ENCODE measurements at places on chromosomes 11 and 22. TPM values are rescaled to one million over a fixed set of nuclear protein-coding genes. Genes with fewer than 3 reads are reported as not detected.

Gene GP1BB
- 1.5 TPM for total RNA-seq

Gene SLC3A2
- 208 TPM for total RNA-seq

GRCh38 chr11:4577761-4578160, 3.8 kb upstream of the OR52I2 start:
- no peak overlapping the region for H3K27ac ChIP-seq
- H3K27me3 ChIP-seq: no peaks in the 10 kb centered on the region
- H3K4me1 ChIP-seq: no peaks in the 10 kb centered on the region
- no peak overlapping the region for H3K4me3 ChIP-seq
- no peak for DNase-seq

- H3K4me3 ChIP-seq: no peak overlapping the region
- no peaks in the 10 kb centered on the region for H3K36me3 ChIP-seq
- no peak for DNase-seq
- H3K27ac ChIP-seq: no peak overlapping the region
Observed at GRCh38 chr11:15627560-15627959, 512.8 kb downstream of the INSC start.

GRCh38 chr11:97463891-97464290, 1074.1 kb downstream of the JRKL start:
- no peak for DNase-seq
- H3K27me3 ChIP-seq: no peaks in the 10 kb centered on the region
- H3K4me1 ChIP-seq: no peaks in the 10 kb centered on the region
- no peak overlapping the region for H3K4me3 ChIP-seq
- H3K36me3 ChIP-seq: no peaks in the 10 kb centered on the region

DNA sequence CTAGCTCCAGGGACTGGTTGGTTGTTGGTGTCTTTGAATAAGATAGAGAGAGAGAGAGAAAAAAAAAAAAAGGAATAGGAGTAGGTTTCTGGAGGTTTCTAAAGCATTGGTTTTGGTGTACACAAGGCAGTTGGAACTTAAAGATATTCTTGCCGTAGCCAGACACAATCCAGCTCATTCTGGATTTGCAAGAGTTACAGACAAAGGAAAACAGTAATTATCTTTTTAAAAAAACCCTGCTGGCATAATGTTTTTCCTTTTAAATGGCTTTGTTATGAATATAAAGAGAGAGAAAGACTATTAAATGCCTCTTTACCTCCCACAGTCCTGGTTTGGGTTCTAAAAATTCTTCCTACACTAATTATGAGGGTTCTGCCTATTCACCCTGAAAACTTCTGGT, 120.4 kb upstream of the RAG2 start:
- no peak overlapping the region for H3K4me3 ChIP-seq
- no peaks in the 10 kb centered on the region for H3K27me3 ChIP-seq
- DNase-seq: no peak
- no peaks in the 10 kb centered on the region for H3K4me1 ChIP-seq

DNA sequence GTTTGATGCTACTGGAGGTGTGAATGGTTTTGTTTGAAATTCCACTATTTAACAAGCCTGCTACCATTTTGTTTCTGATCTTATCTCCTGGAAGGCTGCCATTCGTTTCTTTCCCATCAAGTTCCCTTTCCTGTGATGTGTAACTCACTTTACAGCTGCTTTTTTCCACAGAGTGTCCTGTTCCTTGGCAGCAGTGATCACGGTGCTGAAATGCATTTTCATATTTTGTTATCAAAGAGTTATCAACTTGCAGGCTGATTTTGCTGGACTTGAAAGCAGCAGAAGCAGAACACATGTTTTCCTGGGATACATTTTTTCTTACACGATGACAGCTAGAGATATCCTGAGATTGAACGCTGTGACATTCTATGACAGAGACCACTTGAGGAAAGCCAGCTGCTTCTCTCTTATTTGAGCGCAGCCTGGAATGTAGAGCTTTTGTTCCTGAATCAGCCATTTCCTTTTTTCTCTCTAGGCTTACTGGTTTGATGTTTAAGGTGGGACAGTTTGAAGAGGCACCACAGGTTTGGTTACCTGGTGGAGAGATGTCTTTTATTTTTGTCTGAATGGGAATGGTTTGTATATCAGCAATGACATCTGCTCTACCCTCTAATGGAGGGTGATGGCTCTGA, 34.7 kb downstream of the PRR14L start:
- DNase-seq: peak; percentile 66
- no peak overlapping the region for H3K27ac ChIP-seq
- H3K27me3 ChIP-seq: no peaks in the 10 kb centered on the region
- H3K4me1 ChIP-seq: no peaks in the 10 kb centered on the region
- peaks cover 21% of the 10 kb centered on the region for H3K36me3 ChIP-seq

Gene MRGPRX3
- not detected for total RNA-seq

- DNase-seq: peak; percentile 37
- H3K4me3 ChIP-seq: no peak overlapping the region
- H3K27me3 ChIP-seq: no peaks in the 10 kb centered on the region
- no peaks in the 10 kb centered on the region for H3K36me3 ChIP-seq
- peak overlapping the region; percentile 40 for H3K27ac ChIP-seq
- peaks cover 38% of the 10 kb centered on the region for H3K4me1 ChIP-seq
Observed at GRCh38 chr11:9858218-9858617, 194.3 kb downstream of the SWAP70 start.

DNA sequence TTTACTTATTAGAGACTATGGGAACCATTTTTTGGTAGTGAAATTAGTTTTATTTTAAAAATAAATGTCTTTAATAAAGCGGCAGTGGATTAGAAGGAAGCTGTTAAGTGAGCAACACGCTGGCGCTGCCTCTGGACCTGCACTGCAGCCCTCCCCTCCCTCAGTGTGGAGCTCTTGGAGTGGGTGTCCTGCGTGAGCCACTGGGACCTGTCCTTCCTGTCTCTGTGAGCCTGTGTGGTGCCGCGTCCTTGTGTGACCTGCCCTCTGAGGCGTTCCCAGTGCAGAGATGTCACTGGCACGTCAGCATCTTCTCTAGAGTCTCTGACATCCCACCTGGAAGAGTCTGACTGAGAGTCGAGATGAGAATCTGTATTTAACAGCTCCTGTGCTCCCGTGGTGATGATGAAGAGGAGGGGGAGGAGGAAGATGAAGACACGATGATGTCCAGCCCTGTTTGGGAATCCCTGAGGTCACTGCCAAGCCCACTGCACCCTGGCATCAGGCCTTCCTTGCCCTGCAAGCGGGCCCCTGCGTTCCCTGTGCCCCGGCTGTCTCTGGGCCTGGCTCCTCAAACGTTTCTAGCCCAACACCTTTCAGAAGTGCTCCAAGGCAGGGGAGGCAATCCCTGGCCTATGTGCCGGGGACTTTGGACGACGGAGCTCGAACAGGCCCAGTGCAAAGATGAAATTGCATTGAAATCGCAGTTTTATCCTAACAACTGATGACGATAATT, 271.8 kb downstream of the TBC1D22A start:
- no peak overlapping the region for H3K27ac ChIP-seq
- no peak overlapping the region for H3K4me3 ChIP-seq
- H3K36me3 ChIP-seq: peaks cover 2% of the 10 kb centered on the region
- no peak for DNase-seq
- H3K4me1 ChIP-seq: peaks cover 6% of the 10 kb centered on the region
- no peaks in the 10 kb centered on the region for H3K27me3 ChIP-seq

DNA sequence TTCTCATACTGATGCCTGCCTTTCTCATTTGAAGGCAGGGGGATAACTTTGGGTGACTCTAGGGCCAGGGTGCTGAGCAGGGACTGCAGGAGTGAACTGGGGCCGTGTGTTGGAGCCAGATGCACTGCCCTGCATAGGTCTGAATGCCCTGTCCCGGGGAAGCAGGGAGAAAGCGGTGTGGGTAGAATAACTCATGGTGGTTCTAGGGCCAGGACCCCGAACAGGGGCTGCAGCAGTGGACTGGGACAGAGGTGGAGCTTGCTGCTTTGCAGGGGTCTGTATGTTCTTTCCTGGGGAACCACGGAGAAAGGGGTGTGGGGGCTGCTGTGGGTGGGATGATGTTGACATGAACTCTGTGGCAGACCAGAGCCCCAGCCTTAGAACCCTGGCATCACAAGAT, 52.9 kb downstream of the GAB4 start:
- no peaks in the 10 kb centered on the region for H3K36me3 ChIP-seq
- no peak overlapping the region for H3K27ac ChIP-seq
- DNase-seq: no peak
- H3K4me1 ChIP-seq: no peaks in the 10 kb centered on the region
- H3K27me3 ChIP-seq: no peaks in the 10 kb centered on the region

DNA sequence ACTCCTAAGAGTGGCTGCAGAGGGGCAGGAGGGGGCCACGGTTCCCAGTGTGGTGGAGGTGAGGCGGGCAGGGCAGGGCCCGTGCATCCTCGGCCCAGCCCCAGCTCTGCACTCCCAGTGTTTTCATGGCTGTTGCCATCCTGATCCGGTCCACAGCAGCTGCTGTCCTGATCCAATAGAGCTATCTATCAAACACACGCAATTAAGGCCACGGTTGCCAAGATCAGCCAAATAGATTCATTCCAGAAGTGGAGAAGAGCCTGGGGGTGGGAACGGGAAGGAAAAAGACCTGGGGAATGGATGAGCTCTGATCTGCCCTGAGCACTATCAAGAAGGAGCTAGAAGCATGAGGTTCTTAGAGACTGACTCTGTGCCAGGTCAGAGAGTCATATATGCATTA, 160.9 kb upstream of the SYT13 start:
- no peaks in the 10 kb centered on the region for H3K27me3 ChIP-seq
- no peak for DNase-seq
- H3K36me3 ChIP-seq: no peaks in the 10 kb centered on the region

DNA sequence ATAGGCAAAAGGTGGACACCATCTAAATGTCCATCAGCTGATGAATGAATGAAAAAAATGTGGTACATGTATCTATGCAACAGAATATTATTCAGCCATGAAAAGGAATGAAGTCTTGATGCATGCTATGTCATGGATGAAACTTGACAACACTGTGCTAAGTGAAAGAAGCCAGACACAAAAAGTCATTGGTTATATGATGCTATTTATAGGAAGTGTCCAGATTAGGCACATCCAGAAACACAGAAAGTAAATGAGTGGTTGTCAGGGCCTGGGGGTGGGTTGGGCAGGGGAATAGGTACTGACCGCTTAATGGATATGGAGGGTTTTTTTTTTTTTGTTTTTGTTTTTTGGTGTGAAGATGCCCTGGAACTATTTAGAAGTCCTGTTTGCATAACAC, 21.7 kb upstream of the MN1 start:
- DNase-seq: no peak
- H3K27ac ChIP-seq: no peak overlapping the region
- H3K27me3 ChIP-seq: no peaks in the 10 kb centered on the region
- H3K36me3 ChIP-seq: no peaks in the 10 kb centered on the region

DNA sequence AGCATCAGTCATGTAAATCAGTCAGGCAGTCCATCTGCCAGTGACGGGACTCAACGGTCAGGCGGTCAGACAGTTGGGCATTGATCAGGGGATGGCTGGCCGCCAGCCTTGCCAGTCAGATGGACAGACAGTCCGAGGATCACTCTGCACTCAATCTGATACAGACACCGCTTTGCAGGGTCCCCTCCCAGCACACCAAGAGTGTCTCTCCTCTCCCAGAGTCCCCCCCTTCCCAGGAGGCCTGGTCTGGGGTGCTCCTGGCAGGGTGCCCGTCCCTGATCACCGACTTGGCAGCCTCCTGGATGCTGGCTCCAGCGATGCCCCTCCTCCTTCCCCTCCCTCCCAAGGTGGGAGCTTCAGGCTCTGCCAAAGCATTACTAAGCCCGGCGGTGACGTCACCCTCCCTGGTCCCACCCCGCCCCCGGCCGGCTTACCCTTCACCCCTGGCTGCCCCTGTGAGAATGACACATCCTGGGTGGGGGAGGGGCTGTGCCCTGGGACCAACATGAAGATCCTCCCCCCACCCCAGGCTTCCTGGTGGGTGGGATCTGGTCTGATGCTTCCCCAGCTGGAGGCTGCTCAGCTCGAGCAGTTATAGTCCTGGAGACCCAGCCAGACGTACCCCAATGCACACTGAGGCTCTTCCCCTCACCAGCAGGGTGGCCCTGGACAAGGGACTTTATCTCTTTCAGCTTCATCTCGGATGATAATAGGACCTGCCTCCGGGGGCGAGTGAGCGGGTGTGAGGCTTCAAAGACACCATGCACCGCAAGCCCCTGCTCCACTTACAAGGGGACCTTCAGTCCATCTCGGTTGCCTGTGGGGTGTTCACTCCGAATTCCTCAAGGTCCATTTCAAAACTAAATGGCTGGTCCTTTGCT, 69.2 kb downstream of the CD82 start:
- H3K36me3 ChIP-seq: no peaks in the 10 kb centered on the region
- no peak overlapping the region for H3K27ac ChIP-seq
- peaks cover 20% of the 10 kb centered on the region for H3K4me1 ChIP-seq
- H3K4me3 ChIP-seq: no peak overlapping the region
- peak; percentile 75 for DNase-seq

- no peak for DNase-seq
- H3K4me3 ChIP-seq: no peak overlapping the region
- H3K4me1 ChIP-seq: no peaks in the 10 kb centered on the region
Observed at GRCh38 chr11:117993988-117994745, 8.0 kb downstream of the IL10RA start.

GRCh38 chr11:29578806-29579205, 438.0 kb downstream of the KCNA4 start:
- no peaks in the 10 kb centered on the region for H3K36me3 ChIP-seq
- H3K4me1 ChIP-seq: no peaks in the 10 kb centered on the region
- peaks cover 2% of the 10 kb centered on the region for H3K27me3 ChIP-seq
- no peak overlapping the region for H3K27ac ChIP-seq
- no peak for DNase-seq
- no peak overlapping the region for H3K4me3 ChIP-seq

GRCh38 chr22:17803609-17804270, 29.5 kb upstream of the BID start:
- no peak for DNase-seq
- no peaks in the 10 kb centered on the region for H3K27me3 ChIP-seq
- H3K27ac ChIP-seq: no peak overlapping the region

Gene PRODH
- not detected for total RNA-seq

Gene CCDC188
- 11.6 TPM for total RNA-seq

GRCh38 chr11:11856638-11857037, 14.9 kb downstream of the USP47 start:
- H3K4me1 ChIP-seq: peaks cover 16% of the 10 kb centered on the region
- DNase-seq: no peak
- H3K36me3 ChIP-seq: no peaks in the 10 kb centered on the region
- no peaks in the 10 kb centered on the region for H3K27me3 ChIP-seq

Measured in endothelial cell of umbilical vein (primary cell).